ENCODE measurements at places on chromosomes 1 and 21.
A peak's percentile ranks its signal among the peaks of the same experiment; 100 is the strongest.

- no peak for DNase-seq
Observed at GRCh38 chr1:178825167-178825566, 45.7 kb downstream of the ANGPTL1 start.

DNA sequence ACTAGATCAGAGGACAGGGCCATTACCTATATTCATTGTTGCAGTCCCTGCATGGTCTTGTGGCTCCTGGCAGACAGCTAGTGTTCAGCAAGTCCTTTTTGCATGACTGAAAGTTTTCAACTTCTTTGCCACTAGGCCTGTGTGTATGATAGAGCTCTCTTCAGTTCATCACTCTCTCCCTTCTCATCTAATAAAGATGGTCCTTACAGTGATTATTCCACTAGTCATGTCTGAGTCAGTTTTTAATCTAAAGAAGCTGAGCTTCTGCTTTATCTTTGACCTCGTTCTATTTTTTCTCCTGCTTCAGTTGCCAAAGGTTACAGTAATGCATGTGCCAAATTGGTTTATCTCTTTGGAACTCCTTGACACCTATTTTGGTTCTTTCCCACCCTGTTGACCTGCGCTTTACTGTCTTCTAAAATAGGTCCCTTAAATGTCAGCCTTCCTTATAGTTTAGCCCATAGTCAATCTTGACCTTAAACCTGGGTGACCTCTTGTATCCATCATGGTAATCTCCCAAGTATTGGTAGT is 6.4 kb downstream of the CXADR start:
- no peak for DNase-seq

DNA sequence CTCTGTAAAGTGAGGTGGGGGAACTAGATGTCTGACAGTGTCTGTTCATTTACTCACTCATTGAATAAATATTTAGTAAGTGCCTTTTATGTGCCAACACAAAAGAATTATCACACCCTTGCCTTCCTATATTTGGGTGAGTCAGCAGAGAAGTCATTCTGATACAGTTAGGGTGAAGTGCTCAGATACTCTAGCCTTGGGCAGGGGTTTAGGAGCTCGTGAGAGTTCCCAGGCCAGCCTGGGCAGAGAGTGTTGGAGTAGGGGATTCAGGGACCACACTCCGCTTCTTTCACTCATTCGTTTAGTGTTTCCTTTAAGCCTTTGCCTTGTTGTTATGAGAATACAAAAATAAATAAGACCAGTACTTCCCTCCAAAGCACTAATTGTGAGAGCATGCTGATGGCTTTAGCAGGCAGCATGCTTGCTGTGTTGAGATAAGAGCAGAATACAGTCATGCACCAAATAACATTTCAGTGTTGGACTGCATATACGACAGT is 83.9 kb downstream of the DYRK1A start:
- no peak for DNase-seq

- no peak for DNase-seq
Observed at GRCh38 chr21:37800456-37801061, 115.7 kb downstream of the KCNJ6 start.

GRCh38 chr1:18322368-18323032 is 158.2 kb upstream of the KLHDC7A start:
- peak; percentile 20 for DNase-seq

DNA sequence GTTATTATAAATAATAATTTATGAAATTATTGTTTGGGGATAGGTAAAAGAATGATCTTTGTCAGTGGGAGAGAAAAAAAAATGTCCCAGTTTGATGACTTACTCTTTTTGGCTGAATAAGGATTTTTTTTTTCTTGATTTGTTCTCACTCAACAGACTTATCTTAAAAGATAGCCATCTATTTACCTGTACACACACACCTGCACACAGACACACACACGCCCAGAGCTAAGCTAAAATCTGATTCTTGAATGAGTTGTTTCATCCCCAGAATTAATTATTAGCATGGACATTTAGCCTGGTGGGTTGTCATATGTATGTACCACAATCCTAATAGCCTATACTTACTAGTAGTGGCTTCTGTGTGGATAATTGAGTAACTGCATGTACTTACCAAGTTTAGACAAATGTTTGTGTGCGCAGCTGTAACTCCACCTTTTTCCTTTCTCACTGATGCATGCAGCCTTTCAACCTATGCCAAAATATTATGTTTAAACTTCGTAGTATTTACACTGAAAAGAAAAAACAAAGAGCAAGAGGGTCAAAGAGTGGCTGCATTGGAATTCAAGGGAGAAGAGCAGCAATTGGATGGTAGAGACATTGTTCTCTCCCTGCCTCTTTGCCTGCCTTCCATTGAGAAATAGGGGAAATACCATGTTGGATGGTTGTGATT is 174.3 kb downstream of the ADGRL2 start:
- DNase-seq: no peak

DNA sequence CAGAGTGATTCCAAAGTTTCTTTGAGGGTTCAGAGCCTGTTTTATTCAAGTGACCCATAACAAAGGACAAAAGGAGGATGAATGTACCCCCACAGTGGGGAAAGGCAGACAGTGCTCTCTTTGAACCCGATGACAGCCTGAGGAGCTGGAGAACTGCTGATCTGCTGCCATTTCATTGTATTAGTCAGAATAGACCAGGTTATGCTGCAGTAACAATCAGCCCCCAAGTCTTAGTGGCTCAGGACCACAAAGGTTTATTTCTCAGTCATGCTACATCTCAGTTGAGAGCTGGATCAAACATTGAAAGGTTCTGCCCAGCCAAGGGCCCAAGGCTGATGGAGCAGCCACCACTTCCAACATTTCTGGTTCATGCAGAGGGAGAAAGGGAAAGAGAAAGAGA is 88.9 kb downstream of the HUNK start:
- DNase-seq: no peak

GRCh38 chr1:213409971-213410370 is 358.9 kb downstream of the RPS6KC1 start:
- no peak for DNase-seq

DNA sequence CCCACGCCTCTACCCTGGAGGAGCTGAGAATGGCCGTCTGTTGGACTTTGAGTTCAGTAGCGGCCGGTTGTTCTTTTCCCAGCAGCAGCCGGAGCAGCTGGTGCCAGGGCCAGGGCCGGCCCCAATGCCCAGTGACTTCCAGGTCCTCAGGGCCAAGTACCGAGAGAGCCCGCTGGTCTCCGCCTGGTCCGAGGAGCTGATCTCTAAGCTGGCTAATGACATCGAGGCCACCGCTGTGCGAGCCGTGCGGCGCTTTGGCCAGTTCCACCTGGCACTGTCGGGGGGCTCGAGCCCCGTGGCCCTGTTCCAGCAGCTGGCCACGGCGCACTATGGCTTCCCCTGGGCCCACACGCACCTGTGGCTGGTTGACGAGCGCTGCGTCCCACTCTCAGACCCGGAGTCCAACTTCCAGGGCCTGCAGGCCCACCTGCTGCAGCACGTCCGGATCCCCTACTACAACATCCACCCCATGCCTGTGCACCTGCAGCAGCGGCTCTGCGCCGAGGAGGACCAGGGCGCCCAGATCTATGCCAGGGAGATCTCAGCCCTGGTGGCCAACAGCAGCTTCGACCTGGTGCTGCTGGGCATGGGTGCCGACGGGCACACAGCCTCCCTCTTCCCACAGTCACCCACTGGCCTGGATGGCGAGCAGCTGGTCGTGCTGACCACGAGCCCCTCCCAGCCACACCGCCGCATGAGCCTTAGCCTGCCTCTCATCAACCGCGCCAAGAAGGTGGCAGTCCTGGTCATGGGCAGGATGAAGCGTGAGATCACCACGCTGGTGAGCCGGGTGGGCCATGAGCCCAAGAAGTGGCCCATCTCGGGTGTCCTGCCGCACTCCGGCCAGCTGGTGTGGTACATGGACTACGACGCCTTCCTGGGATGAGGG is 28.5 kb upstream of the SPSB1 start:
- no peak for DNase-seq

DNA sequence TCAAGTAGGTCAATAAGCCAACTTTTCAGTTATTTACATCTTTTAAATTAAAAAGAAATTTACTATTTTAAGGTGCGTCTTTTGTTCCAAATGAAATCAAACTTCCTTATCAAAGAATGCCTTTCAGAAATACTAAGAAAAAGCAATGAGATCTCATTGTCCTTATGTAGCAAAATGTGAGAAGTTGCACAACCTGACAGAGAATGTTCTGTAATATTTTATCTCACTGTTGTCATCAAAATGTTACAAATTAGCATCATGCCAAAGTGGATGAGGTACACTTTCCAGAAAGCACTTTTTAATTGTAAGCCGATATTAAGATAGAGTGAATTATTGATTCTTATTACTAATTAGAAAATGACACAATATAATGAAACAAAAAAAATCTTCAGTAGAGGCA is 50.4 kb downstream of the KCNT2 start:
- no peak for DNase-seq

- DNase-seq: no peak
Observed at GRCh38 chr21:32331444-32332305, 33.0 kb downstream of the MRAP start.

DNA sequence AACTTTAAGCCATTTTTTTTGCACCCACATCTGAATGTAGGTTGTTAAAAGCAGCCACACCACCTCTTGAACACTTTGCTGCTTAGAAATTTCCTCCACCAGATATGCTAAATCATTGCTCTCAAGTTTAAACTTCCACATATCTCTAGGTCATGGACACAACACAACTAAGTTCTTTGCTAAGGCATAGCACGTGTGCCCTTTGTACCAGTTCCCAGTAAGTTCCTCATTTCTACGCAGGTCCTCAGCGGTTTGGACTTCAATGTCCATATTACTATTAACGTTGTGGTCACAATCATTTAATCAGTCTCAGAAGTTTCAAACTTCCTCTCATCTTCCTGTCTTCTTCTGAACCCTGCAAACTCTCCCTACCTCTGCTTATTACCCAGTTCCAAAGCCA is 661.6 kb upstream of the PKN2 start:
- no peak for DNase-seq

- DNase-seq: peak; percentile 28
Observed at GRCh38 chr1:154502066-154502743, at the start of the genes SHE and TDRD10. TSS of gene SHE (minus strand) at chr1:154502412. CDS start at chr1:154502026, 386 bp downstream. TSS of gene TDRD10 (plus strand) at chr1:154502219. CDS start at chr1:154506904, 4,685 bp downstream.

DNA sequence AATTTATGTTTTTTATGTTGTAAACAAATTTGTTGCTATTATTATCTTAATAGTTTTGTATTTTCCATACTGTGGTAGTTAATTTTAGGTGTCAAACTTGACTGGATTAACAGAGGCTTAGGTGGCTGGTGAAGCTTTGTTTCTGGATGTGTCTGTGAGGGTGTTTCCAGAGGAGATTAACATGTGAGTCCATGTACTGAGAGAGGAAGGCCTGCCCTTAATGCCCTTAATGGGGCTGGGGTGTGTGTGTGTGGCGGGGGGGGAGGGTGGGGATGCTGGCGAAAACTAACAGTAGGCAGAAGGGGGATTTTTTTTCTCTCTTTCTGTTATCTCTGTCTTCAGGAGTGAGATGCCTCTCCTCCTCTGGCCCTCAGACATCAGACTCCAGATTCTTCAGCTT is 1.9 kb downstream of the OR14A16 start:
- no peak for DNase-seq

- DNase-seq: peak; percentile 18
Observed at GRCh38 chr1:41122851-41123518, 101.5 kb upstream of the SLFNL1 start.

DNA sequence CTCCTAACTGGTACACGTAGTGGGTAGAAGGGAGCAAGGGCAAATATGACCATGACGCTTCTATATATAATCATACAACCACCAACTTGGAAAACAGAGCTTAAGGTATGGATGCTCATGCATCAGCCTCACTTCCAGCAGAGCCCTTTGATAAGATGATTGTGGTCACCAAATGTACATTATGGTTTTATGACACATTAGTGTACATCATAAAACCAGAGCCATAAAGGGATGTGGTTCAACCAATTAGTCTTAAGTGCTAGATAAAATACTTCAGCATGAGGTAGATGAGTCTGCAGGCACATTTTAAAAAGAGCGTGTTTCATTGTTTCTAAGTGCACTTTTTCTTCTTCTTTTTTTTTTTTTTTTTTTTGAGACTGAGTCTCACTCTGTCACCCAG is 43.7 kb downstream of the NIBAN1 start:
- DNase-seq: no peak

Measured in activated CD4-positive, alpha-beta T cell treated with anti-CD3 and anti-CD28 coated beads for 36 hours (primary cell).